Stimulated activated memory B cell treated with anti-CD40 and anti-IgM and Interleukin-4, amounts not matched to agents 10 μg/mL and 1 μg/mL and 100 μg/mL, for 72 hours (primary cell): ENCODE measurements at places on chromosomes 3 and 15.
A peak's percentile ranks its signal among the peaks of the same experiment; 100 is the strongest.

DNA sequence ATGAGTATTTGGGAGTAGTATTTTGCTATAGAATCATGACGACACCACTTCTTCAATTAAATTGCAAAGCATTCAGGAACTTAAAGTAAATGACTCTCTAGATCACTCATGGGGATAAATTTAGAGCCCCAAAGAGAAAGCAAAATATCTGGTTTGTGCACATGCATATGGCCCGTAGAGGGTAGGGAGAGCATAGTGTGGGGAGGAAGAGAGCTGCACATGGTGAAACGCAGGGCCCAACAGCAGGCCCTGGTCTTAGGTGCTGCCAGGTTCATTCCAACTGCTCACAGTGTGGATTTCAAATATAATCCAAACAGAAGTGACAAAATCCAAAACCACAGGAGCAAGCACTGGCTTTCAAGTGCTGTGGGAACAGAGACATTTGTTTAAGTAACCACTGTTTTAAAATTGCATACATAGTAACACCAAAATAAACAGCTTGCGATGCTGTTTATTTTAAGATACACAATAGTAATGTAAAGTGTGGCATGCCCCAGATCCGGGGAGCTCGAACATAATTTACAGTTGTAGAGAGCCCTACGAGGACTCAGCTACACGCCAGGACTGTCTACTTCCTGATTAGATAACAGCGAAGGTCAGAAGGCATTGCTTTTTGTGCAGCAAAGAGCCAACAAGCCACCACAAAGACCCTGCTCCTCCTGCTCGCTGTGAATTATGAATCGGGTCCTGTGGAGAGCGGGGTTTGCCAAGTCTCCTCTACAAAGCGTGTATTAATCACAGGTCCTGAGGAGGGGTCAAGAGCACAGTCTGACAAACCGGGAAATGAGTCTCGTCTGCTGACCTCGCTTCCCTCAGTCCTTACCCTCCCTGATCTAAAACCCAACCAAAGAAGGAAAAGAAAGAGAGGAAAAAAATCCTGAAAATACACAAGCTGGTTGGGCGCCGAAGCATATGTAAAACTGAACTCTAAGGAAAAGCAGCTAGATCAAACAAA lies 80.6 kb downstream of the MEIS2 start:
- no peak for ATAC-seq

DNA sequence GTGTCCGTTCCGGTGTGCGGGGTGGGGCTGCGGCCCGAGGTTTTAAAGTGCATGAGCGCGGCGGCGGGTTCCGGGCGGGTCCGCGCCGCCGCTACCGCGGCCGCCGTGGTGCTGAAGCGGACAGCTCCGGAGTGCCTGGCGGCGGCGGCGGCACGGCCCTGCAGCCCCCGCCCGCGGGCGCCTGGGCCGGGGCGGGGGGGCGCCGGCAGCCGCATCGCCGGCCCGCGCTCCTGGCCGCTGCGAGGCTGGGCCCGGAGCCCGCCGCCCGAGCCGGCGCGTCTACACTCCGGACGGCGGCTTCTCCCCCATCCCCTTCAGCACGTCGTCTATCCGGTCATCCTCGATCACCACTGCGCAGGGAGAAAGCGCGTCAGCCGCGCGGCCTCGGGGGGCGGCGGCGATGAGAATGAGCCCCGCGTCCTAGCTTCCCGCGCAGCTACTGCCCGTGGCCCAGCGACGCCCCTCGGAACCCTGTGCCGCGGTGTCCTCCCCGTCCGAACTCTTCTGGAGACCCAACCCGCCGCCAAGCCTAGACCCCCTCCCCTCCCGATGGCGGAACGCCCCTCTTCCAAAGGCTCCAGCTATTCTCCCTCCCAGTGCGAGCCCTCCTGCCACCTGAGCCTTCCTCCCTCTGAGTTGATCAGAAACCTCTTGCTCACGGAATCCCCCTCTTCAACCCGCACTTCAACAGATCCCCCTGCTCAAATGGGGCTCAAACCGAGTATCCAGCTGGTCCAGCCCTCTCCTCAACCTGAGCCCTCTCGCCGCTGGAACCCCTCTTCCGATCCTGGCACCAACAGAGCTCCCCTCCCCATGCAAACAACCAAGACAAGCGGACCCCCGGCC lies 1.3 kb downstream of the CAMK2N2 start:
- peak; percentile 63 for ATAC-seq

- ATAC-seq, result peak; percentile 81
Observed at GRCh38 chr3:190618330-190619030, 104.6 kb downstream of the IL1RAP start.

- ATAC-seq, result no peak
Observed at GRCh38 chr3:45950686-45951600, 7.7 kb downstream of the CXCR6 start.

DNA sequence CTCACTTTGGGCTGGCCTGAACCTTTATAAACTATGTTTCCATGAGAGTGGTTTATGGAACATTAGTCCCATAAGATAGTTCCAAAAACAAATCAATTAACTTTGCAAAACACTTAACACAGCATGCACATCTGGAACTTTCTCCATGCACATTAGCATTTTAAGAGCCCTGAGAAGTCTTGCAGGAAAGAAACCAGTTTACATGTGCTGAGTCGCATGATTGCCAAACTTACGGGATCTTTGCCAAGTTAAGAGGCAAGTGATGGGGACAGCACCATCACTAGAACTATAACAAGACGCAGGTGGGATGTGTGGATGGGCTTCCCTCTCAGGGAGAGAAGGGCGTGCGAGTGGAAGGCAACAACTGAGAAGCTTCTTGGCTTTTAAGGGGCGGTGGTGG lies 20.7 kb downstream of the ADAMTS9 start:
- no peak for ATAC-seq

DNA sequence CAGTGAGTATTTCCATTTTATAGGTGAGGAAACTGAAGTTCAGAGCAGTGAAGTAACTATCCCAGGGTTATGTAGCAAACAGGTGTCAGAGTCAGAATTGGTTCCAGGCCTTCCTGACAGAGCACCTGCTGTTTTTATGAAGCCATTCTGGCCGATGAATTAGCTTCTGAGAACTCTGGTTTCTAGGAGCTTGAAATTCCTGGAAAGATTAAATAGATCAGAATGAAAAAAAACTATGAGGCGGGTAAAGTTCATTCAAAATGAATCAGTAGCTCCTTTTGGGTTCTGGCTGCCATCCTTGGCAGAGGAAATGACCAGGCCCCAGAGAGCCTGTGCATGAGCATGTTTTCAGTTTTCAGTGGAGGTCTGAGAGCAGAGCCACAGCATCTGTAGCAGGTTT lies 59.3 kb upstream of the CFAP161 start:
- no peak for ATAC-seq

DNA sequence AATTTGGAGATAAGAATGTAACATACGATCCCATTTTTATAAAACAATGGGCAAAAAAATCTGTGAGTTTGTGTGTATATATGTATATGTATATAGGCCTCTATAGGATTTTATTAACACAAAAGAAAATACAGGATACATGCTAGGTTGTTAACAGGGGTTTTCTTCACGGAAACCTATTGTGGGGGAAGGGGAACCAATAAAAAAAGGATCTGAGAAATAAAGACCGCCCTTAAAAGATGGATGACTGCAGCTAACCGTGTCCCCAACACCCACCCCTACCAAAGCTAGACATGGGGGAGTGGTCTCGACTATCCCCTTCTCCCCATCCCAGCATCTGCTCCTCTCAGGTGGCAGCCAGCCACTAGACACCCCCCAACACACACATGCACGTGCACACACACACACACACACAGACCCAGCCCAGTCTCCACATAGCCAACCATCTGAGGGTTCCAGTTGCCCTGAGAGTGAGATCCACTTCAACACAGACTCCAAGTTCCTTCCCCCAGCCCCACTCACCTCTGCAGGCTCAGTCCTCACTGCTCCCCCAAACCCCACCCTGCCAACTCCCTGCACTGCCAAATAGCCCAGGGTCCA lies 132.9 kb downstream of the TPRA1 start:
- ATAC-seq, result no peak

DNA sequence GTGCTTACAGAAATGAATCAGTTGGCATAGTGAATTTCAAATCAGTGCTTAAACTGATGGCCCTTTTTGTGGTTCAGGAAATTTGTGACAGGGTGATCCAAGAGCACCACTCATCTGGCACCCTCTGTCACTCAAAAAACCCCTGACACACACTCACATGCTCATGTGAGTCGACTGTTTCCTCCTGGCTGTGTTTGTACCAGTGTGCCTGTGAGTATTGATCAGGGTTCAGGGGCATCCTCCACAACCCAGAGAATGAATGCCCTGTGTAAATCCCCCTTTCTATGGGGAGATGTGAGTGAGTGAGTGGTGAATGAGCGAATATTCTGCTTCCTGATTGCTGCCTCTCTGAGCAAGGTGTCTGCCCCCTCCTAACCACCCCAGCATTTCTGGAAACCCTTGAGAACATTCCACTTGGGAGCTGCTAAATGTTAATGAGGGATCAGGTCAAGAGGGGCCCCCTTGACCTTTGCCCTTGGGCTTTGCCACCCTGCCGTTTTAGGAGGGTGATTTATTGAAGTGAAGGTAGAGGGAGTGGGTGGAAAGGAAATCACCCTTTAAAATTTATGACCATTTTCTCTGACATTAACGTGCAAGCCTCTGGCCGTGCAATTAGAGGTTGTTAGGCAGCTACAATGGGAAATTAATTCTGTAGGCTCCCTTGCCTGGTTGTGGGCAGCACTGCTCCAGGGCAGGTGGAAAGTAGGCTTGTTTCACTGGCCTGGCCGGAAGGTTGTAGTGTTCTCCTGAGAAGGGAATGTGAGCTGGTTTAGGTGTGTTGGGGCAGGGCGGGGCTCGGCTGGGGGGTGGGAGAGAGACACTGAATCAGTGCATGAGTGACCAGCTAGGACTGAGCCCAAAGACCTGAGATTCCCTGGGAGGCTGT lies 87.2 kb downstream of the SLCO3A1 start:
- peak; percentile 47 for ATAC-seq

DNA sequence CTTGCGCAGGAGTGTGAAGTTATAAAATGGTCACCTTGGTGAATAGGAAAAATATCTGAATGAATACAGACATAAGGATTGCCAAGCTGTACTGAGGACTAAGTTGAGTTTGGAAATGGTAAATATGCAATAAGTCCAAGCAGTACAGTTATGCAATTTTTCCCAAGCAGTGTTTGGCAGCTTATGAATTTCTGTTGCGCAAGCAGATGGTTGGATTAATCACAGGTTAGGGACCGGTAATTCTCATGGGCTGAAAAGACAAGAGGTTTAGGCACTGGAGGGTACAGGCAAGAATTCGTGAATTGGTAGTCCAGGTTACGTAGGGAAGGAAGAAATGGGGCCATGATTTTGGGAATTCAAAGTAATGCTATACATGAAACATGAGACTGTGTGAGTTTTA lies 210.3 kb downstream of the RAP2B start:
- no peak for ATAC-seq

DNA sequence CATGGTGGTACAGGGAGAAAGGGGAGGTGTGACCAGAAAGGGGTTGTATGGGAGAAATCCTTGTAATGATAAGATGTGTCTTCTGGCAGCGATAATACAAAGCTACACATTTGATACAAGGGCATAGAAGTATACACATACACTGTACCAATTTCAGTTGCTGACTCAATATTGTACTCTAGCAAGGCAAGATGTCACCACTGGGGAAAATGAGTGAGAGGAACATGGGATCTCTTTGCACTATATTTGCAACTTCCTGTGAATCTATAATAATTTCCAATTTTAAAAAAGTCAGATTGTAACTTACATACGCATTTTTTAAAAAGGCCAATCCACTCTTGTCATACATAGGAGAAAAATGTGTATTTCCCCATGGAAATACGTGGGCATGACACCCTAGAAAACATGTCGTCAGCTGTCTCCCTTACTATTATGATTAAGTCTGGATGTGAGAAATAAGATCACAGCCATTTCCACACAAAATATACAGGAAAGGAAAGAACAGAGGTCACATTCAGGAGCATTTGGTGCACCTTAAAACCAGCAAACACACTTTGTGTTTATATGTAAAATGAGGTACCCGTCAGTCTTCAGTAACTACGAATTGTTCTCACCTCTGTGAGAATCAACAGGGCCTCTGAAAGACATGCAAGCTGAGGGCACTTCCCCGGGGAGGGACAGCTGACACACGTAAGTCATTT lies 22.9 kb downstream of the PRR23E start:
- ATAC-seq, result no peak
